ENCODE measurements at places on chromosomes 1 and 21.

DNA sequence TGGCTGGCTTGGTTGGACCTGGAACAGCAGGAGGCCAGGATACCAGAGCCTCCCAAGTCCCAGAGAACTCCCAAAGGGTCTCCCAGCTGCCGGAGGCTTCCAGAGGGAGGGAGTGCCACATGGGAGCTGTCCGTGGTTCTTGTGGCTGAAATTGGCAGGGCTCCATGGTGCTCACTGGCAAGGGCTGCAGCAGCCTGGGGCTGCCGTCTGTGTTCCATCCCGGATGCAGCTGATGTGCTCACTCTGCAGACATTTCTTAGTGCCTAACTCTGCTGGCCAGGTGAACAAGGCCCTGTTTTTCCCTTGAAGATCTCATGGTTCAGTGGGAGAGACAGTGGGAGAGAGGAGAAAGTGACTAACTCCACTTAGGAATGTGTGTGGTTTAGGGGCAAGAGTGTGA lies 261.1 kb downstream of the CAMTA1 start:
- no peak for DNase-seq

GRCh38 chr1:161019751-161020495 lies 1.0 kb downstream of the F11R start:
- DNase-seq, result no peak

DNA sequence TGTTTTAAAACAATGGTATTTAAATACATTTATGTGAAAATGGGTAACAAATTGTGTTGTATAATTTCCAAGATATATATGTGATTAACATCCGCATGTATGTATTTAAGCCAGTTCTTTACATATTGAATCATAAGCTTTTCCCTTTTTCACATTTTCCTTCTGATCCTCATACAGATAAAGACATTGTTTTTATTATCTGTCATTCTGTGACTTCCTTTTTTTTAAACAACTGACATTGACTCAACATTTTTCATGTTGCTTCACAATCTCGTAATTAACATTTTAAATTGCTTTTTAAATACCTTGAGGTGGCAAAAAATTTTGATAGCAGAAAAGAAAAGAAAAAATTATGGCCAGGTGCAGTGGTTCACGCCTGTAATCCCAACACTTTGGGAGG lies 1.4 kb downstream of the STXBP3 start:
- no peak for DNase-seq

- no peak for DNase-seq
Measured at GRCh38 chr1:197519741-197520334, 251.8 kb downstream of the CRB1 start.

DNA sequence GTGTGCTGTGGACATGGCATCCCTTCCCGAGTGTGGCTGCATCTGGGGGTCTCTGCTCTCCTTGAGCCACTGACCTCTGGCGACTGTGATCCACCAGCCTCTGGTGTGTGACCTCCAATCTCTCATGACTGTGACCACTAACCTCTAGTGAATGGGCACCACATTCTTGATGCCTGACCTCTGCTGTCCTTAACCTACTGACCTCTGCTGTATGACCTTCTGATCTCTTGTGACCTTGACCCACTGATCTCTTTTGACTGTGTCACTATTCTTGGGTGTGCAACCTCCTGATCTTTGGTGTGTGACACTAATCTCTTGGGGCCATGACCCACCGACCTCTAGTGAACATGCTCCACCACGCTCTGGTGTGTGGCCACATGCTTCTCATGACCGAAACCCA lies 45.8 kb upstream of the KDM4A start:
- no peak for DNase-seq

- DNase-seq, result no peak
Measured at GRCh38 chr1:172883387-172883791, 167.4 kb downstream of the TNFSF18 start.

DNA sequence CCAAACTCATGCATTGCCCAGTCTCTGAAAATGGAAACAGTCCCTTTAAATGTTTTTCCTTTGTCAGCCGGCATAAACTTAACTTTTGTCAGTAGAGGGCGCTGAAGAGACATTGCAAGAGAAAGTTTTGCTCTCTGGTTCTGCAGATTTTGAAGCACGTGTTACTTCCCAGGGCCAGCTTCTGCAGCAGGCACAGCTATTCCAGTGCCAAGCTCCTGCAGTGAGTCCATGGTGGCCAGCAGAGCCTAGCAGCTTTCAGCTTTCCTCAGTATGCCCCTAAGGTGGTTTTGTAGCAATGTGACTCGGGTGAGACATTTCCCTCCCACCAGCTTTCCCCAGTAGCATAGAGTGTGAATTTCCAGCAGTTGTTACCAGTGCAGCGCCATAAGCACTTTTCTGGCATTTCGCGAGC lies 2.6 kb upstream of the IFI44L start:
- DNase-seq, result peak; percentile 25

GRCh38 chr1:37448185-37448584 lies 26.2 kb upstream of the ZC3H12A start:
- no peak for DNase-seq

GRCh38 chr1:150696995-150697927 lies at the start of gene GOLPH3L:
Gene GOLPH3L (minus strand): TSS chr1:150697154. CDS start chr1:150694838, 2,316 bp downstream.
- DNase-seq, result peak; percentile 62

- no peak for DNase-seq
Measured at GRCh38 chr1:227731241-227731677, 3.8 kb downstream of the JMJD4 start.

GRCh38 chr1:24897263-24898151 lies 32.6 kb downstream of the RUNX3 start:
- DNase-seq, result no peak

GRCh38 chr21:26095131-26095530 lies 75.4 kb downstream of the APP start:
- no peak for DNase-seq

- DNase-seq, result no peak
Measured at GRCh38 chr1:185441605-185442004, 124.6 kb upstream of the IVNS1ABP start.

DNA sequence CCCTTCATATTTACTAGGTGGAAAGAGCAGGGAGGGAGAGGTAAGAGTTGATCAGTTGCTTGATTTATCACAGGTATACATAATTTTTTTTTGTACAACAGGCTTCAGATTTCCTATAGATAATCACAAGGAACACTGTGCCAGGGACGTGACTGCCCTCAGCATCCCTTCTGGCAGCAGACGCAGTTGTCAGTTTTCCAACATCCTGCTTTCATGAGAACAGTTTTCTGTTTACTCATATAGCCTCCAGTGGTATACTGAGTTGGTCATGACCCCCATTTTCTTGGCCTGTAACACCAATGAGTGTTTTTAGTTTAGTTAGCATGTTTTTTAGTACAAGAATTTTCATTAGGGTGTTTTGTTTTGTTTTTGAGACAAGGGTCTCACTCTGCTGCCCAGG lies 37.9 kb upstream of the PTPRF start:
- no peak for DNase-seq

DNA sequence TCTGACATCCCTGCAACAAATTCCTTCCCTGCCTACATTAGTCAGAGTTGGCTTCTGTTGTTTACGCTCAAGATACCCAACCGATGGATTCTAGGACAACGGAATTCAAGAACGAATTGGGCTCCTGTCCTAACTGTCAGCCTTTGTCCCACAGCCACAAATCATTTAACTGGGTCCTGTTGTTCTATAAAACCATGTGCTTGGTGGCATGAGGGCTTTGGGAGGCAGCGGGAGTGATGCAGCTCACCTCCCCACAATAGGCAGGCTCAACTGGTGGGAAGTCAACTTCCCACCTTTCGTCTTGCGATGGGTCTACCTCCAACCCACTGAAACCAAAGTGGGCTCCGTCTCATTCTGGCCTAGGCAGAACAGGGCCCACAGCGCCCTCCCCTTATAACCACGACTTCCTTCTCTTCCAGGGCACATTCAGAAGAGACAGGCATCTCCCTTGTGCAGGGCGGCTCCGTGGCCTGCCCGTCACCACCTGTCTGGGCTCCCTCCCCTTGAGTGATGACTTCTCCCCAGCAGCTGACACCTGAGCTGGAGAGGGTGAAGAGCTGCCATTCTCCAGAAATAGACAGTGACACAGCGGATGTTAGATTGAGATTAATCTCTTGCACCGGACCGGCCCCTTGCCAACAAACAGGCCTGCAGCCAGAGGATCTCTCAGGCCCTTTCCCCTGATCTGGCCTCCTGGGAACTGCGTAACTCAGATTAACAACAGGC lies 26.5 kb downstream of the LRRC38 start:
- DNase-seq, result no peak

GRCh38 chr1:55329808-55330432 lies 114.8 kb upstream of the USP24 start:
- no peak for DNase-seq

Data from stimulated activated CD4-positive, alpha-beta T cell treated with anti-CD3 and anti-CD28 coated beads, TNF-alpha, amount 100 ng/mL, for 1 hour (primary cell).